ENCODE measurements at places on chromosomes 7 and 10. TPM values are rescaled to one million over a fixed set of nuclear protein-coding genes. Genes with fewer than 3 reads are reported as not detected.

HTR5A gene
- total RNA-seq, result not detected

SUN3 gene
- total RNA-seq, result not detected

PLCE1 gene
- not detected for total RNA-seq

PCDH15 gene
- not detected for total RNA-seq

SLC16A12 gene
- not detected for total RNA-seq

HTR7 gene
- not detected for total RNA-seq

AMPH gene
- not detected for total RNA-seq

WDFY4 gene
- 2.0 TPM for total RNA-seq

HOXA7 gene
- total RNA-seq, result not detected

DGKI gene
- total RNA-seq, result not detected

NEBL gene
- total RNA-seq, result not detected

PLXDC2 gene
- total RNA-seq, result 0.22 TPM

BTBD16 gene
- total RNA-seq, result not detected

FOXI2 gene
- not detected for total RNA-seq

PTPN20 gene
- total RNA-seq, result 0.43 TPM

RBM20 gene
- total RNA-seq, result 1.7 TPM

ADRA2A gene
- total RNA-seq, result not detected

DNAJC12 gene
- total RNA-seq, result not detected

GNG11 gene
- total RNA-seq, result not detected

OR2A5 gene
- total RNA-seq, result not detected

CHST3 gene
- not detected for total RNA-seq

MOGAT3 gene
- total RNA-seq, result not detected

SPDYE5 gene
- total RNA-seq, result not detected

HECTD2 gene
- total RNA-seq, result 0.69 TPM

ANXA7 gene
- 95.6 TPM for total RNA-seq

CADPS2 gene
- not detected for total RNA-seq

GRID2IP gene
- 0.33 TPM for total RNA-seq

PCGF6 gene
- 2.1 TPM for total RNA-seq

All from CD8-positive, alpha-beta T cell (primary cell).